ENCODE measurements at places on chromosomes 4 and X.

GRCh38 chrX:20471483-20471882 is 204.8 kb upstream of the RPS6KA3 start:
- no peak for DNase-seq

GRCh38 chr4:7217474-7218321 is 25.4 kb downstream of the SORCS2 start:
- DNase-seq, result peak; percentile 66

GRCh38 chr4:152696764-152697261 is 17.0 kb upstream of the TMEM154 start:
- peak; percentile 84 for DNase-seq

DNA sequence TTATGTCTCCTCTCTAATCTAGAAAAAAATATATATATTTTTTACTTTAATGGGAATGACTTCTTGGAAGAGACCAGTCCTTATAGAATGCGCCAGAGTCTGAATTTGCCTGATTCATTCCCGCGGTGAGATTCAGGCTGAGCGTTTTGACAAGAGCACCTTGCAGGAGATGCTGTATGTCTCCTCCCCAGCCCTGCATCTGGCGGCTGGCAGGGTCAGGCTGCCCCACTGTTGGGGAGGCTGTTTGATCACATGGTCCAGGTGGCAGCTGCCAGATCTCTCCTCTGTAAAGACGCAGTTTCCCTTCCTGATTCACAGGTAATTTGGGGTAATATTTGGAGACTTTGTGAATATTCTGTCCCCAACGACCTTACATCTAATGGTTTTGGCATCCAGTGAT is 9.7 kb downstream of the PDZD4 start:
- DNase-seq, result no peak

- peak; percentile 56 for DNase-seq
These were observed 5.5 kb downstream of the INPP4B start for GRCh38 chr4:142840516-142841123.

- no peak for DNase-seq
These were observed 454.2 kb downstream of the BCOR start for GRCh38 chrX:39643550-39643949.

GRCh38 chrX:119482481-119483480 is 14.5 kb downstream of the SLC25A5 start:
- peak; percentile 45 for DNase-seq

DNA sequence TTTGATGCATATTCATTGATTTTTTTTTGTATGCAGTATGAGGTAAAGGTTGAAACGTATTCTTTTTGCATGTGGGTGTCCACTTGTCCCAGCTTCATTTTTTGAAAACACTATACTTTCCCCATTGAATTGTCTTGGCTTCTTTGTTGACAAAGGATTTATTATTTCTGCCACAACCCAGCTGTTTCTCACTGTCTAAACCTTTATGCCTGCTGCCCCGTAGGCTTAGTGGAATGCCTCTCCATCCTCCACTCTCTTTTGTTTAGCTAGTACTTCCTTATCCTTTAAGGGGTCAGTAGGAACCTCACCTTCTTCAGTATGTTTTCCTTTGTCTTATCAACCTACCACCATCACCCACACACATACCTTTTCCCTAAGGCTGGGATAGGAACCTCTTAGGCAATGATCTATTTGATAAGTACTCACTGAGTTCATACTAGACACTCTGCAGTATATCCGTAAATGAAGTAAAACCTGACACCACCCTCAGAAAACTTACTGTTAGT is 8.5 kb downstream of the FMR1 start:
- DNase-seq, result no peak

DNA sequence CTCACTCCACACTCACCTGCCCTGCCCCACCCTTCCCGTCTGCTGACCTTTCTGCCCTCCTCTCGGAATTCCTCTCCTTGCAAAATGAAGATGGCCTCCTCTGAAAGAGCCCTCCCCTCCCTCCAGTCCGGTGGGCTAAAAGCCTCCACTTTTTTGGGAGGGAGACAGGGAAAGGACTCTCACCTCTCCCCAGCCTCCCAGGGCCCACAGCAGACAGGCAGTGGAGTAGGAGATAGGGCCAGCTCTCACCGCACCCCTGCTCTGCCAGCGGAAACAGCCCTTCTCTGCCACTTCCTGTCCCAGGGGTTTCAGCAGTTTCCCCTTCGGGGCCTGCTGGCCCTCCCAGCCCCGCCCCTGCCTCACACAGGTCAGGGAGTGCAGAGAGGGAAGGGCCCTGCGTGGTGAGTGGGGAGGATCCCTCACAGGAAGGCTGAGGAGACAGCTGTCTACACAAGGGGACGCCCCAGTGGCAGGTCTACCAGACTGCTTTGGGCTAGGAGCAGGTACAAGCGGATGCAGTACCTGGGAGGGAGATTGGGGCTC is 18.2 kb downstream of the ELF4 start:
- no peak for DNase-seq

DNA sequence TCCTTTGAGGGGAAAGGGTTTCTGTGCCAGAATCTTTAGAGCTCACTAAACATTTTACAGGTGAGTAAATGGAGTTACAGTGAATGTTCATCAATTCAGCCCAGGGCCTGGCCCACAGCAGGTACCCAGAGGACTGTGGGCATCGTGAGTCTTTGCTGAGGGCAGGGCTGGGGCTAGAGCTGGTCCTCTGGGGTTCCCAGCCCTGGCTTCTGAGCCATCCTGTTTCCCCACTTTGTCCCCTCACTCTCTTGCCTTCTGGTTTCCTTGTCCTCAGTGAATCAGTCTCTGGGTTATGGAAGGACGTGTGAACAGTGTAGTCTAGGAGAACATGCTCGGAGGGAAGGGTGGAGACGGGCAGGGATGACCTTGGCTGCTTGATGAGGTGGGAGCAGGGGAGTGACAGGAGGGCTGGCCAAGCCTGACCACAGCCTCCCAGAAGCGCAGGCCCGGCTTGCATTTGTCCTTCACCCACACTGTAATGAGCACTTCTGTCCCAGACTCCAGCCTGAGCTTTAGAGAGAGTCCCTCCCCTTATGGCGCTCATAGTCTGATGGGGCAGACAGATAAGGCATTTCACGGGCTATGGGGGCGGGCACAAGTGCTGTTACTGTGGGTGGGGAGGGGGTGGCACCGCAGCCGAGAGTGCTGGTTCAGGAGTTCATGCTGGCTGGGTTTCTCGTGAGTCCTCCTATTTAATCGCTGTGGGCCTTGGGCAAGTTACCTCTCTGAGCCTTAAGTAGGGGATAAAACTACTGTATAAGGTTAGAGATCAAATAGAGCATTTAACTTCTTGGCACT is 17.3 kb downstream of the TBC1D14 start:
- DNase-seq, result peak; percentile 88

DNA sequence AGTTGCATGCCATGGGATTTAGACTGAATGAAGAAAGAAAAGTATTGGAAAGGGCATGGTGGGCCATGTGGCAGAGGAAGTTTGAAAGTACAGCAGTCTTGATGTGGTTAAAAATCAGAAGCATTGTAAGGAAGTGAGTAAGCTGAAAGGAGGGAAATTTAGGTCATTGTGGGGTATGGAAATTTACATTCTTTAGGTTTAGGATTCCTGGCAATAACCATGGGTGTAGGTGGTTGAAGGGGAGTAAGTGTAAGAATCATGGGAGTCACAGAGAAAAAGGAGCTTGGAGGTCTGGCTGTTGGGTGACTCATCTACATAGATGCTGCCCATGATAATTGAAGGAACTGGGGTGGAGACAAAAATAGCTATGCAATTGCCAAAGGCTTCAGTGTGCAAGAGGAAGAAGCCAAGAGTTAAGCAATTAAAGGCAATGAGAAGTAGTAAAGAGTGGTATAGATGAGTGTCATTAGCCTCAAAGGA is 243.8 kb upstream of the LDB2 start:
- peak; percentile 96 for DNase-seq

DNA sequence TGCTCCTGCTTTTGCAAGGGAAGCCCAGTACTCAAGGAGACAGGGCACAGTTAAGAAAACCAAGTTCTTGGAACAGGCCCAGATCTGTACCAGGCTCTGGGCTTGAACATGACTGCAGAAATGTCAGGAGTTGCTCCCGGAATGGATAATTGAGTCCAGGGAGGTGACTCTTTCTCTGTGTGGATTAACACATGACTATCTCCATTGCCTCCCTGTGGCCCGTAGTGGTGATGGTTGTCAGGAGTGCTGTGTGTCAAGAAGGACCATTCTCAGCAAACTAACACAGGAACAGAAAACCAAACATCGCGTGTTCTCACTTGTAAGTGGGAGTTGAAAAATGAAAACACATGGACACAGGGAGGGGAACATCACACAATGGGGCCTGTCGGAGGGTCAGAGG is 39.9 kb downstream of the CCKAR start:
- no peak for DNase-seq

DNA sequence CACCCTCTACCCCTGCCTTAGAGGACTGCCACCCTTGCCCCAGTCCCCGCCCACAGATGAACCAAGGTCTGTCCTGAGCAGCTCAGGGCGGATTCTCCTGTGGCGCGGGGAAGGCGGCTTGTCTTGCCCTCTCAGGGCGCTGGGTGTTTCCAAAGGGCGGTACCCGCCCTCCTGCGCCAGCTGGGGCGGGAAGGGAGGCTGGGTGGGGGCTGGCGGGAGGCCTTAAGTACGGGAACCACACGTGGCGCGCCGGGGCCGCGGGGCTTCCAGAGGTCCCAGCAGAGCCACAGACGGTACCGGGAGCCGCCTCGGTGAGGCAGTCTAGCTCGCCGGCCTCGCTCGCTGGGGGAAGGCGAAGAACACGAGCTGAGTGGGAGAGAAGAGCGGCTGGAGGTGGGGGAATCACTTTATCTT is 361.1 kb downstream of the MID1IP1 start:
- no peak for DNase-seq

- peak; percentile 9 for DNase-seq
These were observed 154.6 kb upstream of the RPS6KA3 start for GRCh38 chrX:20421275-20421674.

DNA sequence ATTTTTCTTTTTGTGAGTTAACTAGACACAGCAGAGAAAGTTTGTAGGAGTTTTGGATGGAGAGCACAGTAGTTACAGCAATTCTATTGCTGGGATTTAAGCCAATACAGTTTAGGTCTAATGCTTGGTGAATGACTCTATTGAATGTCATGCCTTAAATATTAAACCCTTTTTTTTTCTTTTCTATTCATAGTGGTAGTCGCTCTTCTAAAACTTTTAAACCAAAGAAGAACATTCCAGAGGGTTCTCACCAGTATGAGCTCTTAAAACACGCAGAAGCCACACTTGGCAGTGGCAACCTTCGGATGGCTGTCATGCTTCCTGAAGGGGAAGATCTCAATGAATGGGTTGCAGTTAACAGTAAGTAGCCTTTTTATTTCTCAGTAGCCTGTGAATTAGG is 34.8 kb upstream of the DCK start:
- peak; percentile 83 for DNase-seq

DNA sequence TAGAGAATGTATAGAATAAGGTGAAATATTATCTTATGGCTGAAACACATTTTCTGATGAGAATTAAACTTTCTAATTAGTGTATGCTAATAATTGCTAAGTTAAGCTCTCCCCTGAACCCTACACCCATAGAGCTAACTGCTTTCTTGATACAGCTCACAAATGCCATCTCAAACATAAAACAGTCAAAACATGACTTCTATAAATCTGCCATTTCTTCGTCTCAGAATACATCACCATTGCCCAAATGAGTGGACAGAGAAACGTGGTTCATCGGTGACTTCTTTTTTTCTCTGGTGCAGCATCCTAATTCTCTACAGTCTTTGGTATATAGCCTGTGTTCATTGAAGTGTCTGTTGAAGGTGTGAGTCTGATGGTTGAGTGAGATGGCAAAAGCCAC is 554.6 kb downstream of the NLGN4X start:
- DNase-seq, result no peak

DNA sequence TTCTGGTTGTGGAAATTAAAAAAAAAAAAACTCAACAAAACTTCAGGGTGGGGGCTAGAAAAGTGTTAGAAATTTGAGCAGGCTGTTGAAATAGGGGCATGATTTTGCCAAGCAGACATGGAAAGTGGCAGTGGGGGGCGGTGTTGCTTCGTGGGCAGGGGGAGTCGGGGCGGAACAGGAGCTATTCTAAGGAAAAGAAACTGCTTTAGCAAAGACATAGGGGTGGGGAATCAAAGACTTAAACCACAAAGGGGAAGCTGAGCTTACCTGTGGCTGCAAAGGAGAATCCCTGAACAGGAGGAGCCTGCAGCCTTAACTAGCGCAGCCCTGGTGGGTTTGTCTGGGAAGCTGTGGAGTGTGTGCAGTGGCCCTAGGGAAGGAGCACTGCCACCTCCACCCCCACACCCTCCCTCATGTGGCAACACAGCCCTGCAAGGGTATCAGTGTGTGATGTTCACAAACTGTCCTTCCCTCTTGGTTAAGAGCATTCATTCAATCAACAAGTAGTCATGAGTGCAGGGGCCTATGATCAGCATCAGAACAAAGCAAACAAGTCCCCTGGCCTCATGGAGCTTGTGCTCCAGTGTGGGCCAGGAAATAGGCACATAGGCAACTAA is 20.5 kb downstream of the SEL1L3 start:
- DNase-seq, result no peak

GRCh38 chr4:23958749-23959148 is 68.9 kb upstream of the PPARGC1A start:
- DNase-seq, result no peak

DNA sequence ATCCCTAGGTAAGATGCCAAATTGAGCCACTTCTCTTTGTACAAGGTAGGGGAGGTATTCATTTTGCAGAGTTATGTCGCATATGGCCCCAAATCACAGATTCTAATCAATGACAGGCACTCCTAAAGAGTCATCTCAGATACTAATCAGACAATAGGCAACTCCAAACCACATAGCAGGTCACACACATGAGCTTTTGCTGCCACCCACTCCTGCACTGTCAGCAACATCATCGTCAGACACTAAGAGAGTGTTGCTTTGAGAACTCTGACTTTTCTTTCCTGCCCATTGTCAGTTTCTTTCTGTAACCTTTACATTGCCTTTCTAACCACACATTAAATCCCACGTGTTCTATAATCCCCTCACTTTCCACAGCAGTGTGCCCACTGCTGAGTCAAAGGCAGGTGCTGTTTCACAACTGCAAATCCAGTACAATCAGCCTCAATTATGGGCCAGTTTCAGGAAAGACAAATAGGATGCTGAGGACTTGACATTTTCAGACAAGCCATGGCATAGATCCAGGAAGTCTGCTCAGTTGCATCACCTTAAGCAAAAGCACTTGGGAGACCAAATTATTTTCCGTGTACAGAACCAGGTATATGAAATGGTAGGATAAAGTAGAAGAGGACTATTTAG is 23.5 kb downstream of the TMEM31 start:
- DNase-seq, result peak; percentile 77

DNA sequence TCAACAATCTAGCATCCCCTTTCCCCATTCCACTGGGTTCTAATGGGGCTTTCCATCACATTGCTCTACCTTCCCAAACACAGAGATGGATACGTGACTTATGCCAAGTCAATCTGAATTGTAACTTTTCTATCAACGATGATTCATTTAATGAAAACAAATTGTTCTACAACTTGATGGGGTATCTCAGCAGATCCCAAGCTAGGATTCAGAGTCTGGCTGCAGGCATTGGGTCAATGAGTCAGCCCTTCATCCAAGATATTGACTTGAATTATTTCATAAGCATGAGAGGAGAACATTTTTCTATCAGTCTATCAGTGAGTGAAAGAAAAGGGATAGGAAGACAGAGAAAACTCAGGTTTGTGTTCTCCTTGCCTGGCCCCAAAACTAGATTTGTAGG is 15.0 kb upstream of the HPGDS start:
- peak; percentile 49 for DNase-seq

- no peak for DNase-seq
These were observed 99.4 kb downstream of the TMEM47 start for GRCh38 chrX:34557733-34558132.

- peak; percentile 52 for DNase-seq
These were observed 16.4 kb upstream of the NKRF start for GRCh38 chrX:119622356-119623232.

GRCh38 chr4:69936566-69936965 is 5.7 kb downstream of the CSN1S1 start:
- DNase-seq, result peak; percentile 78

GRCh38 chrX:89034679-89035078 is 287.7 kb downstream of the CPXCR1 start:
- no peak for DNase-seq

All from iris pigment epithelial cell (primary cell).